ENCODE measurements at places on chromosomes 1 and 21. TPM values are rescaled to one million over a fixed set of nuclear protein-coding genes. Genes with fewer than 3 reads are reported as not detected.

PDPN gene
- total RNA-seq = 36.0 TPM

THRAP3 gene
- 66.1 TPM for total RNA-seq

NPL gene
- total RNA-seq = 2.4 TPM

BRINP3 gene
- total RNA-seq = not detected

KCNE2 gene
- total RNA-seq = not detected

KRTAP7-1 gene
- not detected for total RNA-seq

S100A8 gene
- total RNA-seq = not detected

KIF17 gene
- total RNA-seq = 1.9 TPM

SELL gene
- total RNA-seq = not detected

KRTAP20-4 gene
- total RNA-seq = not detected

CYP4A11 gene
- total RNA-seq = not detected

C1QA gene
- not detected for total RNA-seq

C1QTNF12 gene
- 1.8 TPM for total RNA-seq

DNA sequence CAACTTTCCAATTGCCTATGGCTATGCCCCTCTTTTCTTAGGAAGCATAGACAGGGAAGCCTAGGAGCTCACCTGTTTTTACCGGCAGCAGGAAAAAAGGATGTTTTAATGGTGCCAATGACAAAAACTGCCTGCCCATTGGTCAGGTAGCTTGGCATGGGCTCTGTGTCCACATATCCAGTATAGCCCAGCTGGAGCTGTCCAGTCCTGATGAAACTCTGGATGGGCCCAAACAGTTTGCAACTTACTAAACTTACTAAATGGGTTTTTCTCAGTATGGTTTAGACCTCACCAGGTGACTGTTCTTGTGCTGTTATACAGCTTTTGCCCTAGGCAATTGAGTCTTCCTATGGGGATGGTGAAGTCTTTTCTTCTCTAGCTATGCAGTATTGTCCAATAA is 711.2 kb downstream of the AMY1C start:
- no peaks in the 10 kb centered on the region for H3K4me1 ChIP-seq
- H3K36me3 ChIP-seq = no peaks in the 10 kb centered on the region
- H3K4me3 ChIP-seq = no peak overlapping the region
- no peak for DNase-seq
- no peaks in the 10 kb centered on the region for H3K27me3 ChIP-seq

DNA sequence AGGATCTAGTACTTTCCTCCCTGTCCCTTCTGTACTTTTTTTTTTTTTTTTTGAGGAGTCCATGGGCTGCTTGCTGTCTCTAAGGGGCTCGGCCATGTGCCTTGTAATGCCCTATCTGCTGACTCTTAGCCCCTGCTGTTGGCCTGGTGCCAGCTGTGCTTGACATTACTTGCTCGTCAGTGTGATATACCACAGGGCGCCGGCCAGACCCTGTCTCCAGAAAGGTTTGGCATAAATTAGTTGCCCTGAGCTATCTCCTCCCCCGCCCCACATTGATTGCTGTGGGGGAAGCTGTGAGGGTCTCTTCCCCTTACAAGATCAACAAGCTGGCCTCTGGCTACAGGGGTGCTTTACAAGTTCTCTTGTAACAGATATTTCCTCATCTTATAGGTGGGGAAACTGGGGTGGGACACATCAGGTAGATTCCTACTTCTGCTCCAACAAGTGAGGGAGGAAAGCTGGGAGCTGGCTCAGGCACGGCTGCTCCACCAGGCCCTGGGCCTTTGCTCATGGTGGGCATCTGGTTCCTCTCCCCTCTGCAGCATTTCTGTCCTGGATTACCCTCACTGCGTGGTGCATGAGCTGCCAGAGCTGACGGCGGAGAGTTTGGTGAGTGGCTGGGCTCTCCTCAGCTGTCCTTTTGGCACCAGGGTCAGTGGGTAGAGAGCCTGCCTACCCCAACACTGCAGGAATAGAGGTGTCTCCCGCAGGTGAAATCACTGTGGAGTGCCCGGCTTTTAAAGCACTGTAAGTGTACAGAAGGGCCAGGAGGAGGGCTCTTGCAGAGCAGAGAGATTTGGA is 15.6 kb downstream of the STRIP1 start:
- DNase-seq = no peak
- H3K27me3 ChIP-seq = no peaks in the 10 kb centered on the region
- no peaks in the 10 kb centered on the region for H3K4me1 ChIP-seq
- no peak overlapping the region for H3K27ac ChIP-seq

- H3K4me3 ChIP-seq = no peak overlapping the region
- H3K27ac ChIP-seq = no peak overlapping the region
- H3K36me3 ChIP-seq = no peaks in the 10 kb centered on the region
- H3K4me1 ChIP-seq = peaks cover 32% of the 10 kb centered on the region
- H3K27me3 ChIP-seq = no peaks in the 10 kb centered on the region
- no peak for DNase-seq
These were observed 11.3 kb downstream of the C1orf116 start for GRCh38 chr1:207021139-207021861.

GRCh38 chr1:175539986-175540385 is 203.4 kb downstream of the TNR start:
- H3K4me1 ChIP-seq = no peaks in the 10 kb centered on the region
- no peak for DNase-seq
- H3K36me3 ChIP-seq = no peaks in the 10 kb centered on the region
- no peak overlapping the region for H3K4me3 ChIP-seq

- no peaks in the 10 kb centered on the region for H3K27me3 ChIP-seq
- no peak for DNase-seq
- no peak overlapping the region for H3K4me3 ChIP-seq
- H3K27ac ChIP-seq = no peak overlapping the region
These were observed 206.0 kb downstream of the SETD4 start for GRCh38 chr21:35854281-35854680.

DNA sequence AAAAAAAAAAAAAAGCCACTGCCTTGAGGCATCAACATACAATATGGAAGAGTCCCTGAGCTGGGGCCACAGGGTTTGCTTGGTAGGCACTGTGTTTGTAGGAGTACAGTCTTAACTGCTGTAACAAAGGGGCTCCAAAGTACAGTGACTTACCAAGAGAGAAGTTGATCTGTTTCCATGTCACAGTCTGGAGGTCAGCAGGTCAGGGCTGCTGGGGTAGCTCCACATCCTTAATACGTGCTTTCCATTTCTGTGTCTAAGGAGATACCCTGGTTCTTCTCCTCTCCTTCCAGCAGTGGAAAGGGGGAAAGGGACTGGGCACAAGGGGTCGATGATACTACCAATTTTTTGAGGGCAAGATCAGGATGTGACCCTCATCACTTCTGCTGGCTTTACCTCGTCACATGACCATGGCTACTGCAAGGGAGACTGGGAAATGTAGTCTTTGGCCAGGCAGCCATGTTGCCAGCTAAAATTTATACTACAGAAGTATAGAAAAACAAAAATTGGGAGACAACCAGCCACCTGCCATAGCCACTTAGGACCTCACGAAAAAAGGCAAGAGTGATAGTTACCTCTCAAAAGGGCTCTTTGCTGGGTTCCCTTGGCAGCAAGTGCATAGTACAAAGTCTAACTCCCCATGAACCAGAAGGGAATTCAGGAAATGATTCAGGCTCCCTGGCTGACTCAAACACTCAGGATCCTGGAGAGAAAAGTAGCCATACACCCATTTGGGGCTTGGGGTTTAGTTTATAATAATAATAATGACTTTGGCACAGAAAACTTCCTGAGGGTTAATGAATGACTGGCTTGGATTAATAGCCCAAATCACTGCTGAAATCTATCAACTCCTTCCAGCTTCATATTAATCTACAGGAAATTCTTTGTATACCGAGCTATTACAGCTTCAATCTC is 52.7 kb upstream of the ATP5PO start:
- peak; percentile 68 for DNase-seq
- H3K4me1 ChIP-seq = peaks cover 48% of the 10 kb centered on the region
- no peaks in the 10 kb centered on the region for H3K27me3 ChIP-seq
- no peak overlapping the region for H3K4me3 ChIP-seq
- H3K36me3 ChIP-seq = no peaks in the 10 kb centered on the region

DNA sequence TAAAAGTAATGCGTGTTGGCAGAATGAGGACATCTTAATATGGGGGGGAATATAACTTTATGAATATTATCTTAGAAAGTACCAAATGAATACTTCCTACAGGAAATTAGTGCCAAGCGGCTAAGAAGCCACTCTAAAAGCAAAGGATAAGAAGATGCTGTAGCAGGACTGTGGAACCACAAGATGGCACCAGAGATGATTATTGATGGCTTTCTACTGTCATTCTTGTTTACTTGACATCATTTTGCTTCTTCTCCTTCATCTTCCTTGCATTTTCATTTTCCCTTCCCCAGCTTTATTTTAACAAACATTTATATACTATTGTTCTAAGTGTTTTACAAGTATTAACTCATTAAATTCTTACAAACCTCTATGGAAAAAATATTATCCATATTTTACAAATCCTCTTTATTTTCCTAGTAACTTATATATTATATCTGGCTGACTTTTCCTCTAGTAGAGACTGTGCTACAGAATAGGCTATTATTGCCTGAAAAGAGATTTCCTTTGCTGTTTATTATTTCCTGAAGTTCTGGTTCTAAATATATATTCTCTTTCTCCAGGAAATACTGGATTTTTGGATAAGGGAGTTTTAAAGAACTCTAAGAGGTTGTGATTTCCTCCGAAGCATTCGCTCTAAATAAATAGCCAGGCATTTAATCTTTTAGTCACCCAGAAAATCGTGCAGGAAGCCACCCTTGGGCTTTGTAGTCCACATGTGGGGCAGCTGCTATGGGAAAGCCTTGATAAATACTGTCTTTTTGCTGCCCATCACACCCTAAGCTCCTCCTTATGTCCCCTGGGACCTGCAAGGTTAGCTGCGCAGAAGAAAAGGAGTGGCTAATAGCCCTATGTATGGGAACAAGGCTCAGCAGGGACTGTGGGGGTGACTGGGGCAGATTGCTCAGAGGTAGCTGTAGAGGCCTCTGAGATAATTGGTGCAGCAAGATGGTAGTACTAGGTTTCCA is 69.8 kb downstream of the TPR start:
- H3K4me3 ChIP-seq = no peak overlapping the region
- DNase-seq = no peak
- H3K4me1 ChIP-seq = no peaks in the 10 kb centered on the region

DNA sequence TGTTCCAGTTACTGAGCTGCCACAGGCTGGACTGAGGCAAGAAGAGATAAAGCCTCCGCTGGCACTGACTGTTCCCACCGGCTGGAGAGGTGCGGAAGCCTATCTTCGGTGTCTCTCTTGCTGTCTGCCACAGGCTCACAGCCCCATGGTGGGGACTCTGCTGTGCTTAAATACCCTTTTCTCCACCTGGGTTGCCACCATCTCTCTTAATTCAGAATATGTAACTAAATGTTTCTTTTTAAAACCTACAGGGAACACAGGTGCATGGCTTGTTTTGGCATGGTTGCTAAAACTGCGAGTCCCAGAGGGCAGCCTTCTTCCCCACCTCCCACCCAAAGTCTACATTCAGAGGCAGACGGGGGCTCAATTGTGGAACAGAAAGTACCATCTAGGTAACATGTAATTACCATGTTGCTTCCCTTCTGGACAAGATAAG is 8.1 kb upstream of the LBR start:
- DNase-seq = no peak
- no peaks in the 10 kb centered on the region for H3K27me3 ChIP-seq
- H3K27ac ChIP-seq = no peak overlapping the region
- H3K4me1 ChIP-seq = no peaks in the 10 kb centered on the region
- no peaks in the 10 kb centered on the region for H3K36me3 ChIP-seq

- peaks cover 4% of the 10 kb centered on the region for H3K36me3 ChIP-seq
- H3K4me1 ChIP-seq = peaks cover 39% of the 10 kb centered on the region
- H3K4me3 ChIP-seq = no peak overlapping the region
- DNase-seq = no peak
- H3K27me3 ChIP-seq = no peaks in the 10 kb centered on the region
These were observed 52.4 kb downstream of the OSBPL9 start for GRCh38 chr1:51669272-51669671.

DNA sequence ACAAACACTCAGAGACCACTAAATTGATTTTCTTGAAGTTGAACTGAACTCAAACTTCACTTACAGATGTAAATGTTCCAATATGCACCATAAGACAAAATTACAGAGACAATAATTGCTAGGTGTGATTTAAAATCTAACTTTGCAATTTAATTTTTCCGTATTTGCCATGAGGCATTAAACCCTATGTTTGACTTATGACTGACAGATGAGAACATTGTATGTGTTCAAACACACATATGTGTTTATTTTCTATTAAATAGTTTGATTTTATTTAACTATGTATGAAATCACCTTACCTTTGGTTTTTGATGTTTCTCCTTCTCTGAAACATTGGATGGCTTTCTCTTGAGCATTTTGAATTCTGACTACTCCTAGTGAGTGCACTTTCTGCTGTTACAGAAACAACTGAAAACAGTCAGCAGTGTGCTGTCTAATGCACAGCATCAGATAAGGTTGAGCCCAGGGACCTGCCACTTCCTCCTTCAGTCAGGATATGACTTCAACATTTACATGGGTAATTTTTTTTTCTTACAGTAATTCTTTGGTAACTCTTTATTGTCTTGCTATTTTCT is at the start of gene SAMSN1:
Gene SAMSN1, minus strand, starts transcription at position 410 of the 575 bp plus-strand sequence. Its CDS starts 54 bp downstream, at position 356.
- no peaks in the 10 kb centered on the region for H3K27me3 ChIP-seq
- no peak within 1 kb of the TSS for H3K4me3 ChIP-seq
- no peaks in the 10 kb centered on the region for H3K4me1 ChIP-seq
- no peak within 1 kb of the TSS for H3K27ac ChIP-seq

- no peak overlapping the region for H3K4me3 ChIP-seq
- no peaks in the 10 kb centered on the region for H3K27me3 ChIP-seq
- no peaks in the 10 kb centered on the region for H3K4me1 ChIP-seq
- DNase-seq = no peak
- H3K27ac ChIP-seq = no peak overlapping the region
- H3K36me3 ChIP-seq = no peaks in the 10 kb centered on the region
These were observed 175.3 kb downstream of the MAGI3 start for GRCh38 chr1:113565621-113566020.

DNA sequence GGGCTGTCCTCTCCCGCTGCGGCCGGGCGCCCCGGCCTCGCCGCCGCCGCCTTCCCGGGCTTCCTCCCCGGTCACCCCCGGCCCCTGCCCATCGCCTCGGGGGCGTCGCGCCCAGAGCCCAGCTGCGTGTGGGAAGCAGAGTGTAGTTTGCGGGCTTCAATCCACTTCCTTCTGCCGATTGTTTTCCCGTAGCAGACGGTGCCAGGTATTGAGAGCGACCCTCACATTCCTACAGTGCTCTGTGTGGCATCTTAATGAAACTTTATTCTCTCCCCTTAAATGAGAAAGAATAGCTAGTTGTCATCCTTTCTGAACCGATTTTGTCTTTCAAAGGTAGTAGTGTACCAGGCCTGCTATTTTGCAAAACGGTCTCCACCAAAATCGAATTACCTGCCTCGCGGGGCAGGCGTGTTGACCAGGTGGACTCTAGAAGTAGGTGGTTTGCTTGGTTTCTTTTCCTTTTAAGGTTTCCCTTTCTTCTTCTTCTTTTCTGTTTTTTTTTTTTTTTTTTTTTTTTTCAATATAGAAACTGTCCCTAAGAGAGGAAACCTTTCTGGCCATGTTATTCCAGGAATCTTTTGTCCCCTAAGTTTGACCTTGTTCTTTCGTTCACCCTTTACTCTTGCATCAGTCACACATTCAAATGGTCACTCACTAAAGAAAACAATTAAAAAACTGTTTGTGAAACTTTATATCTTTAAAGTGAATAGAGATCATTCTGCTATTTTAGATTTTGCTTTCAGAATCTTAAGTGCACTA is 881 bp downstream of the USP25 start:
- DNase-seq = peak; percentile 39
- H3K4me3 ChIP-seq = peak overlapping the region; percentile 99
- peaks cover 8% of the 10 kb centered on the region for H3K36me3 ChIP-seq
